ENCODE measurements at places on chromosomes 3 and 15. TPM values are rescaled to one million over a fixed set of nuclear protein-coding genes. Genes with fewer than 3 reads are reported as not detected.

DNA sequence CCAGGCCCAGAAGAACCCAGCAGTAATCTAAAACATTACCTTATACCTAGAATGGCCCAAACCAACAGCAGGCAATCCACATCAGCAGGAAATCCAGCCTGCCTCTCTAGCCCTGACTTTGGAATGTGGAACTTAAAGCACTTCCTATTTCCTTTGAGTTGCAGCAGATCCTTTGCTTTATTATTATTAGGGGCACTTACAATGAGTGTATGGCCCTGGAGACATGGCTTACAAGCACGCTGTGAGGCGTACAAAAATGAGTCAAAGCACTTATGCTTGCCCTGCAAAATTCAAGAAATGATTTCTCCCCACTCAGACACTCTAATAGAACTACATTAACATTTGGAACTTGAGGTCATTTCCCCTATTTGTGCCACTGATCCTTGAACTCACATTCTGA lies 9.5 kb upstream of the KNSTRN start:
- no peak overlapping the region for H3K4me3 ChIP-seq
- H3K36me3 ChIP-seq, result no peaks in the 10 kb centered on the region
- DNase-seq, result no peak
- no peak overlapping the region for H3K27ac ChIP-seq
- peaks cover 5% of the 10 kb centered on the region for H3K4me1 ChIP-seq

Gene ABHD6
- 39.8 TPM for total RNA-seq

Gene SLC28A2
- total RNA-seq, result not detected

- H3K27ac ChIP-seq, result no peak overlapping the region
- H3K4me3 ChIP-seq, result no peak overlapping the region
- DNase-seq, result no peak
- H3K36me3 ChIP-seq, result no peaks in the 10 kb centered on the region
- H3K4me1 ChIP-seq, result no peaks in the 10 kb centered on the region
Measured at GRCh38 chr3:175486255-175486654, 627.1 kb downstream of the NAALADL2 start.

Gene MAPKAPK3
- total RNA-seq, result 71.5 TPM

DNA sequence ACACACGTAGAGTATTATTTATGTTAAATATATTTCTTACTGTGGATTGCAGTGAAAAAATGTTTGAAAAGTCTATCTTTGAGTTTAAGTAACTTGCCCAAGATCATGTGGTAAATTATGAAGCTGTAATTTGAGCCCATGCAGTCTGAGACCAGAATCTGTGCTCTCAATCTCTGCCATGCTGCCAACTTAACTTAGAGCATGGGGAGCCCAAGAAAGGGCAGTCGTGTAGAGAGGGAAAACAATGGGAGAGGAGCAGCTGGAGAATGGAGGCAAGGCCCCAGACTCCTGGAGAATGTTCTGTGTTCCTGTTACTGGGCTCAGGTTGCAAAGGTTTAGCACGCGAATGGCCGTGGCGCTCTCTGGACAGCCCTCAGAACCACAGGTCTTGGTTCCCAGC lies 311.6 kb upstream of the RASGRP1 start:
- H3K4me1 ChIP-seq, result peaks cover 10% of the 10 kb centered on the region
- DNase-seq, result no peak
- H3K27me3 ChIP-seq, result no peaks in the 10 kb centered on the region
- H3K27ac ChIP-seq, result no peak overlapping the region
- no peak overlapping the region for H3K4me3 ChIP-seq

Gene NT5DC2
- 51.8 TPM for total RNA-seq

Gene EPHA3
- total RNA-seq, result 0.89 TPM

DNA sequence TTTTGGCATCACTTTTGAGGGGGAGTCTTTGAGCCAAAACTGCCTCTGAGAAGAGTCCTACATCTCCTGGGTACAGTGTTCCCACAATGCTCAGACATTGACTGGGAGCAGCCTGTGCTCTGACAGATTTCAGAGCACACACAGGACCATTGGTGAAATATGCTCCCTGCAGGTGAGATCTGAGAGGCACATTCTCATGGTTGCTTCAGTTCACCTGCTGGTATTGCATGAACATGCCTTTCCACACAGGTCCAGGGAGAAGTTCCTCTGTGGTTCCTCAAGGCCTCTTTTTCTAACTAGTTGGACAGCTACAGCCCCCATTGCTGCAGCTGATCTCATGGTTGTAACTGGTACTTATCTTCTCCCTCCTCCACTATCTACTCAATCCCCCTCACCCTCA lies 37.0 kb downstream of the FOXL2 start:
- H3K4me1 ChIP-seq, result peaks cover 6% of the 10 kb centered on the region
- H3K27ac ChIP-seq, result no peak overlapping the region
- no peaks in the 10 kb centered on the region for H3K36me3 ChIP-seq
- no peak overlapping the region for H3K4me3 ChIP-seq

Gene CAPN3
- 28.9 TPM for total RNA-seq

DNA sequence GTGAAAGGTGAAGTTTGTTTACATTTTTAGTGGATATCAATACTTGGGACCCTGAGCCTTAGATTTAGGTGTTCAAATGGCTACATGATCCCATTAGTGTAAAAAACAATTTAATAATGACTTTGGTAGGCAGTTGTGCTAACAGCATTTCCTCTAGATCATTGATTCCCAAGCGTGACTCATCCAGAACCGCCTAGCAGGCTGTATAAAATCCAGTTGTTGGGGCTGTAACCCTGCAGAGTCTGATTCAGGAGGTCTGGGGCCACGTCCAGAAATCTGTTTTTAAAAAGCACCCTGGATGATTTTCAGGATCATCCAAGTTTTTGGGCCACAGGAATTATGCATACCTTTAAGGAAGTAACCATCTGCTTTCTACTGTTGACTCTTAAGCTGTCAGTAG lies 156.4 kb downstream of the TP63 start:
- peaks cover 7% of the 10 kb centered on the region for H3K4me1 ChIP-seq
- no peak overlapping the region for H3K27ac ChIP-seq
- no peak overlapping the region for H3K4me3 ChIP-seq
- H3K27me3 ChIP-seq, result no peaks in the 10 kb centered on the region
- H3K36me3 ChIP-seq, result no peaks in the 10 kb centered on the region
- no peak for DNase-seq

Gene LRRFIP2
- 68.1 TPM for total RNA-seq

GRCh38 chr3:80542456-80542855 lies 774.7 kb upstream of the ROBO1 start:
- no peaks in the 10 kb centered on the region for H3K36me3 ChIP-seq
- H3K27ac ChIP-seq, result no peak overlapping the region
- no peak for DNase-seq
- H3K4me1 ChIP-seq, result no peaks in the 10 kb centered on the region
- no peaks in the 10 kb centered on the region for H3K27me3 ChIP-seq

DNA sequence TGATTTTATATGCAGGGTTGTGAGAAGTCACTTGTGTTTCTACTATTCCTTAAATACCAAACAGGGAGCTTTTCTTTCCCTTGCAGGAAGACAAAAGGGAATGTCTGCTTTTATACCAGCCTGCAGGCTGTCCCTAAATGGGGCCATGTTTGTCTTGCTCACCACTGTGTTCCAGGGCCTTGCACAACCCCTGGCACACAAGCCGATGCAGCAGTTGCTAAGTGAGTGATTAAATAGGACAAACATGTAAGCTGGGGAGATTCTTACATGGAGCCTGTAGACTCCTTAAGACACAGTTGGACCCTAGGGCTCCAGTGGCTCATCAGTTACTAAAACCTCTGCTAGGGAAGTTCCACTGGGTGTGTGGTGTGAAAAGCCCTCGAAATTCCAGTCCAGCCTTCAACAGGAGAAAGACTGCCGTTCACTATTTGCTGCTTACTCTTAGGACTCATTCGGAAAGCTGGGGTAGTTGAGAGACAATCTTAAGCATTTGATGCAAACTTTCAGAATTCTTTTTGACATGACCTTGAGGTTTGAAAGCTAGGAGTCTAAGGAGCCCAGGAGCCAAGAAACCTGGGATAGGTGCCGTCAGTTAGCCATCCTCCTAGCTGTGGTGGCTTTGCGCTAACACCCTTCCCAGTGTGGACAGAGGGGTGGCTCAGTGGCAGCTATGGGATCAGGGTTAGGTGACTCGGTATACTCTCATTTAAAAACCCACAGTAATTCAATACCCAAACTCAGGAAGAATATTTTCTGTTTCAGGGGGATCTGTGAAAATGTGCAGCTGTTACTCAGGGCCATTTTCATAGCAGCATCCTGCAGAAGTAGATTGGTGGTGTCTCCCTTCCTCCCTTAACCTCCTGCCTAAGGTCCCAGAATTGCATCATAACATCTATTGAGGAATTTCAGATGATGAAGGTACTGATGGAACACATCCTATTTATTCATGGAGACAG lies 39.1 kb downstream of the SYNM start:
- DNase-seq, result peak; percentile 85
- no peak overlapping the region for H3K4me3 ChIP-seq
- H3K4me1 ChIP-seq, result peaks cover 8% of the 10 kb centered on the region
- peaks cover 23% of the 10 kb centered on the region for H3K36me3 ChIP-seq

- no peaks in the 10 kb centered on the region for H3K27me3 ChIP-seq
- peaks cover 24% of the 10 kb centered on the region for H3K4me1 ChIP-seq
- no peak overlapping the region for H3K4me3 ChIP-seq
Measured at GRCh38 chr3:123723070-123723469, 138.2 kb upstream of the HACD2 start.

DNA sequence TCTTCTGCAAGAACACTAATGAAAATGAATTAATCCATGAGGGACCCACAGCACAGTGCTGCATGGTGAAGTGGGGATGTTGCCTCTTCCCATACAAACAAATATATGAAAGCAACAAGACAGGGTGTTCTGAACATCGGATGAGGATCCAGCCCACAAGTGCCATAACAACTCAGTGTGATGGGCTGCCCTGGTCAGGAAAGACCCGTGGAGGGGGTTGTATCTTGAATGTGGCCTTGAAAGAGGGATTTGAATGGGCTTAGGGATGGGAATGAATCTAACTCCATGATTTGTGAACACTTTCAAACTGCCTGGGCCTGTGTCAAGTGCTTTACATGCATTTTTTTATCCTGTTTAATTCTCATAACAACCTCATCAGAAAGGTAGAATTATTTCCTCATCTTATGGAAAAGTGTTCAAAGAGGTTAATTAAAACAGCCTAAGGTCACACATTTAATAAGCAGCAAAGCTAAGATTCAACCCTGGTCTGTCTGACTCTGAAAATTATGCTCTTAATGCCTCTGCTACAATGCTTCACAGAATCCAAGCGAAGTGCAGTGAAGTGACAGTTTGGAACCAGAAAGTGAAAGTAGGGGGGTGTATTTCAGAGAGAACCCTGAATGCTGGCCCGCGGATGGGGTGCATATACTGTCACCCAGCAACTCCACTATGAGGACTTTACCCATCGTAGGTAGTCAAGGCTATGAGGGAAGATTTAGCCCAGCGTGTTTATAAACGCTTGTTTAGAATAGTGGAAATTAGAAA lies 65.6 kb upstream of the HEG1 start:
- DNase-seq, result no peak
- no peak overlapping the region for H3K27ac ChIP-seq
- no peaks in the 10 kb centered on the region for H3K27me3 ChIP-seq
- no peak overlapping the region for H3K4me3 ChIP-seq
- no peaks in the 10 kb centered on the region for H3K36me3 ChIP-seq

Gene PARP15
- total RNA-seq, result not detected

Gene RTP1
- not detected for total RNA-seq

GRCh38 chr15:87293031-87293430 lies 963.5 kb downstream of the NTRK3 start:
- H3K27me3 ChIP-seq, result no peaks in the 10 kb centered on the region
- no peak overlapping the region for H3K27ac ChIP-seq
- H3K4me3 ChIP-seq, result no peak overlapping the region
- H3K4me1 ChIP-seq, result no peaks in the 10 kb centered on the region

- peaks cover 28% of the 10 kb centered on the region for H3K4me1 ChIP-seq
Measured at GRCh38 chr15:40511093-40511471, 40.3 kb downstream of the CHST14 start.

Gene SLC35G2
- 0.98 TPM for total RNA-seq
